ENCODE measurements at places on chromosomes 11 and 22.

DNA sequence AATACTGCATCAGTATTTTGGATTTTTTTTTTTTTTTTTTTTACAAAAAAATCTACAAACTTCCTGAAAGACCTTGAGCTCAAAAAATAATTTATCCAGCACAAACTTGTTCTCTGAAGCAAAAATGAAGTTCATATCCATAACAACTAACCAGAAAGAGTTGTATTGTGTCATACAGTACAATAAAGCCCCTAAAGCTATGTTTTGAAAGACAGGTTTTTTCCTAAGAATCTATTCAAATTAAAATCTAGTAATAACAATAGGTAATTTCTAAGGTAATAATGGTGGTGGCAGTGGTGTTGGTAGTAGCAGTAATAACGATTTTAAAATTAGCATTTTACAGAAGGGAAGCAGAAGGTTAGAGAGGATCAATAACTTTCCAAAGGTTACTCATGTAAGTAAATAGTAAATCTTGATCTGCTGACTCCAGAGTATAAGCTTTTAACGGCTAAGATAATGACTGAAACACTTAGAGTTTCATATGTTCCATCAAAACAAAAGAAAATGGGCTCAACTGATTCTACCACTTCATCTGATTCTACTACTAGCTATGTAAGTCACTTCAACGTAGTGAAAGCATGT is 53.3 kb upstream of the GAB2 start:
- DNase-seq, result no peak

DNA sequence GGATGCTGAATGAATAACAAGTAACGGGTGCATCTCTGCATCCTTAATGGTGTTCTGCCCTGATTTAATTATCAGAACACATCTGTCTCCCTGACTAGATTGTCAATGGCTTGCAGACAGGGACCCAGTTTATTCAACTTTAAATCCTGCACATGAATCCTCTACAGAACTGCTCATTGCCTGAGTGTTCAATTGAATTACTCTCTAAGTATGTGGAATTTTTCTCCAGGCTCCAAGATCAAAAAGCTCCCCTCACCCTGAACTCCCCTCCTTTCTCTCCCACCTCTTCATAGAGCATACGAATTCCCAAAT is 11.8 kb downstream of the MB start:
- no peak for DNase-seq

- DNase-seq, result no peak
Observed at GRCh38 chr11:41201156-41201555, 258.3 kb downstream of the LRRC4C start.

DNA sequence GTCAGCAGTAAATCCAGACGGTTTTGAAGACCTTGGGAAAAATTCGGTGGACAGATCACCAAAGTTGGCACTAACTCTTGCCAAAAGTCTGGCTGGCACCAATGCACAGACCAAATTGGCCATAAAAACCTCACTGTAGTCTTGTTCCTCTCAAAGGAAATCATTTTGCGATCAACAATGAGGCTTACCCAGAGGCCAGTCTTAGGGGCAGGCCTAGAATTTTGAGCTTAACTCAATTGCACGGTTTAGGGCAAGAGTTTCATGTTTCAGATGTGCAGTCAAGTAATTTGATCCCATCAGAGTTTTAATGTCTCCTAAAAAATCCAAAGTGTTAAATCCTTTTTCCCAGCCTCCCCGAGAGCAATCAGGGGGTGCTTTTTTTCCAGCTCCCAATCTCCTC is 19.0 kb downstream of the MPPED2 start:
- DNase-seq, result no peak

DNA sequence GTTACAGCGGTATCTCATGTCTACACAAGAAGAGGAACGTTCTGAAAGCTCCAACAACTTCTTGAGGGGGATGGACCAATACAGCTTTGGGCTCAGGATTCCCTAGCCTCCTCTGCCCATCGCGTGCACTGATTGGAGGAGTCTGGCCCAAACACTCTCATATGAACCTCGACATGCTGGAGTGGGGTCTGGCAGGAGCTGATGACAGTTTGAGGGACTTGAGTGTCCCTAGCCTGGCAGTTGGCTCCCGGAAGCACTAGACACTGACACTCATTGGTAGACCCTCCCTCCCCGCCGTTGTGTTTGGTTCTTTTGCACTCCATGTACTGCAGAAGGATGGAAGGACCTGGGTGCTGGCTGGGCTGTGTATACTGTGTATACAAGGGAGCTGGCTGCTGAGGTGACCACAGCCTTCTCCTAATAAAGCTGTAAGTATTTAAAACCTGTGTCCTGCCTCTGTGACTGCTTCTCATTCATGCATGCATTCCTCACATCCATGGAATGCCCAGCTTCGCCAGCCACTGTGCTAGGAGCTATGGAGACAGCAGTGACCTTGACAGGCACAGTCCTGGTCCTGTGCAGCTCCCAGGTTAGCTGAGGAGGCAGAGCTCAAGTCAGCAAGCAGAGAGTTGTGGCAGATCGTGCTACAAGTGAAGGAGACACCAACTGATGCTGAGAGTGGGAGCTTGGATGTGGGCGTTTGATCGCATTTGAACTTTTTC is 27.9 kb downstream of the ADAMTS15 start:
- no peak for DNase-seq

DNA sequence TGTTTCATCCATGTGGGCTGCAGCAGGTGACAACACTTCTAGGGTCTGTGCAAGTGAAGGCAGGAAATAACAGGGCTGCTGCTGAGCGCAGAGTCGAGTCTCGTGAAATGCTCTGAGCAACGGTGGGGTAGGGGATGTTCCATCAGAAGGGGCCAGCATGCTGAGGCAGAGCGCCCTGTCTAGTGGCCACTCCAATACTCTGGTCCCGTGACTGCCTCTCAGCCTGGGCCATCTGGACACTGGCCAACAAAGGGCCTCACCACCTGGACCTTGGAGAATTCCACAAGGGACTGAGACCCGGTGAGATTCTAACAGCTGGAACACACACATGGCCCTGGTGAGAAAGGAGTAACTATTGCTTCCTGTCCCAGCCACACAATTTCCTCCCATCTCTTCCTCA is 375.7 kb downstream of the SHANK2 start:
- DNase-seq, result no peak

DNA sequence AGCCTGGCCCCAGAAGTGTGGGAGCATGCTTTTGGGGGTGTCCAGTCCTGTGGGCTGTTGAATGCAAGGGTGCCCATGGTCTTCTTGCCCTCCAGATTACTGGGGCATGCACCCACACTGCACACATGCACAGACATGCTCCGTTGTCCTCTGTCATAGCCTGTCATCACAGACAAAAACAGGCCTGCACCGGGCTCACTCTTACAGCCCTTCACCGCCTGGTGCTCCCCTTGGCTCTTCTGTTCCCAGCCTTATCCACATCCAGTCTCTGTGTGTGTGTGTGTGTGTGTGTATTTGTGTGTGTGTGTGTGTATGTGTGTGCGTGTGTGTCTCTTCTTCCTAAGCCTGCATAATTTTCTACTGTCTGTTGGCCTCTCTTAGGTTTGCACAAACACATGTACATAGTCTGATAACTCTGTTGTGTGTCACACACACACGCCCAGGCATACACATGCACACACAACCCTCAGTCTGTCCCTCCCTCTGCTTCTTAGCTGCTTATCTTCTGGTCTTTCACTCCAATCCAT is 23.4 kb upstream of the NECTIN1 start:
- no peak for DNase-seq

DNA sequence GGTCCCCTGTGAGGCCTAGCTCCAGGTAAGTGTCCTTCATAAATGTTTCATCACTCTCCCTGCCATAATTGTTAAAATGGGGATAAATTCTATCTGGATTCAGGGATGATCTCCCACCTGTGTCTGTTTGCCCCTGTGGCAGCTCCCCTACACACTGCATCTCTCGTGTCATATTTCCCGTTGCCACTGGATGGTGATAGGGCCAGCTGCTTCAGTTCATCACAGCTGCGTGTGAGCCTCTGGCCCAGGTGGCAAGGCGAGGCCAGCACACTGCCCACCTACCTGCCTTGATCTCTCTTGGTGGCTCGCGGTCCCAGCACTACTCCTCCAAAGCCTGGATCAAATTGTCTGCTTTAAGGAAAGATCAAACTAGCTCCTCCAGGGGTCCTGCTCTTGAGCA is 187.4 kb downstream of the GRIK4 start:
- DNase-seq, result no peak

GRCh38 chr11:26755762-26756161 is 33.9 kb upstream of the SLC5A12 start:
- DNase-seq, result no peak

- no peak for DNase-seq
Observed at GRCh38 chr11:126443120-126443519, 87.6 kb downstream of the ST3GAL4 start.

DNA sequence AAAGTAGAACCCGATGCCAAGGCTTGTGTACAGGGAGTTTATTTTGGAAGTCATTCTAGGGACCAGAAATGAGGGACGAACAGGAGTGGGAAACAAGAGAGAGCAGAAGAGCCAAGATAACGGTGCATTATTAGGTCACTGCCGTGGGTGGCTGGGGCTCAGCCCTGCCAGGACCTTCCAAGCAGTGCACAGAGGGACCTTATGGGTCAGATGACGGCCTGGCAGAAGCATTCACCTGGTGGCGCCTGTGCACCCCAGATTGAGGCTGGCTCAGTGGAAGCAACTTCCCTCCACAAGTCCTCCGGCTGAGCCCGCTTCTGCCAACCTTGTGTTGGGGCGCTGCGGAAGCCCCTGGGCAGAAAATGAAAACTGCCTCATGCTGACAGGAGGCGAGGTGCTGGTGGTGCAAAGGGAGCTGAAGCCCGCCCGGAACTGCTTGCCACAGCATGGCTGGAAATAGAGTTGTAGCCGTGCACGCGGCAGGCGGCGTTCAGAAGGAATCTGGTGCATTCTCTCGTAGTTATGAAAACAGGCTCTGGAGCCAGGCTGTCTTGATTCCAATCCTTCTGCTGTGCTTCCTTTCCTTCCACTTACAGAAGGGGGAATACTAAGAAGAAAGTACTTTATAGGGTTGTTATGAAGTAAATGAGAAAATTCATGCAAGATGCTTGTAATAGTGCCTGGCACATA is 22.2 kb upstream of the TP53I11 start:
- no peak for DNase-seq

- no peak for DNase-seq
Observed at GRCh38 chr11:109964487-109964886, 128.7 kb upstream of the ZC3H12C start.
